GM23248 (cell line): ENCODE measurements at places on chromosomes 5 and 9. TPM values are rescaled to one million over a fixed set of nuclear protein-coding genes. Genes with fewer than 3 reads are reported as not detected.

BARHL1 gene
- not detected in 2 replicates for total RNA-seq

PDE6A gene
- total RNA-seq, result not detected in 2 replicates

RANBP3L gene
- total RNA-seq, result not detected in 2 replicates

PCDHGA12 gene
- total RNA-seq, result 8.6 and 10.9 TPM in 2 replicates

FYB1 gene
- under 0.01 TPM in 1 of 2 replicates, not detected in the other for total RNA-seq

DMGDH gene
- 0.38 and 1.6 TPM in 2 replicates for total RNA-seq

ANKRD55 gene
- total RNA-seq, result not detected in 2 replicates

GRXCR2 gene
- total RNA-seq, result not detected in 2 replicates

ACTBL2 gene
- 0.11 and 0.76 TPM in 2 replicates for total RNA-seq

TRIM52 gene
- total RNA-seq, result 6.6 and 7.8 TPM in 2 replicates

STARD4 gene
- 40.1 and 45.3 TPM in 2 replicates for total RNA-seq

IFNA5 gene
- not detected in 2 replicates for total RNA-seq

RASEF gene
- 0.11 TPM in 1 of 2 replicates, not detected in the other for total RNA-seq

S100Z gene
- not detected in 2 replicates for total RNA-seq

SLC22A4 gene
- 26.0 and 26.3 TPM in 2 replicates for total RNA-seq

- peak overlapping the region; percentile 73 for H3K27ac ChIP-seq
- H3K27me3 ChIP-seq, result no peaks in the 10 kb centered on the region
- peak; percentile 76 for DNase-seq
Observed at GRCh38 chr9:16825971-16826625, 44.4 kb downstream of the BNC2 start.

GRCh38 chr9:130138171-130138653 lies 34.0 kb upstream of the NCS1 start:
- no peaks in the 10 kb centered on the region for H3K27me3 ChIP-seq
- peak; percentile 97 for DNase-seq
- peaks cover 24% of the 10 kb centered on the region for H3K4me1 ChIP-seq
- no peaks in the 10 kb centered on the region for H3K36me3 ChIP-seq

- H3K36me3 ChIP-seq, result no peaks in the 10 kb centered on the region
- no peaks in the 10 kb centered on the region for H3K4me1 ChIP-seq
- no peaks in the 10 kb centered on the region for H3K27me3 ChIP-seq
- peak; percentile 46 for DNase-seq
- no peak overlapping the region for H3K27ac ChIP-seq
- no peak overlapping the region for H3K4me3 ChIP-seq
Observed at GRCh38 chr5:111563031-111563822, 50.9 kb upstream of the STARD4 start.

DNA sequence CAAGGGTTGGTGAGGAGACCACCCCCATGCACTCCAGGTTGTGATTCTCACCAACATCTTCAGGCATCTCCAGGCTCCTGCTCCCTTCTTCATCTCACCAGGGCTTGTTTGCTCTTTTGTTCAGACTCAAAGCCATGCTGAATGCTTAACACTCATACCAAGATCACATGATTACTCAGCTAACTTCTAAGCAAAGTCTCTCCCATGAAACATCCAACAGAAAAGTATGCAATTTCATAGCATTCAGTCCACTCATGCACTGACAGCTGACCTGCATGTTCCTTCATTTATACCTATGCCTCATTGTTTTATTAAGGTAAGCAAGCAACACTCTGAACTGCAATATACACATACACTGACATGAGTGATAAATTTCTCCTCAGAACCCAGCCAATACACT lies 69.0 kb downstream of the SHC3 start:
- no peak overlapping the region for H3K4me3 ChIP-seq
- H3K27ac ChIP-seq, result no peak overlapping the region
- no peaks in the 10 kb centered on the region for H3K36me3 ChIP-seq
- no peaks in the 10 kb centered on the region for H3K27me3 ChIP-seq
- no peak for DNase-seq

DNA sequence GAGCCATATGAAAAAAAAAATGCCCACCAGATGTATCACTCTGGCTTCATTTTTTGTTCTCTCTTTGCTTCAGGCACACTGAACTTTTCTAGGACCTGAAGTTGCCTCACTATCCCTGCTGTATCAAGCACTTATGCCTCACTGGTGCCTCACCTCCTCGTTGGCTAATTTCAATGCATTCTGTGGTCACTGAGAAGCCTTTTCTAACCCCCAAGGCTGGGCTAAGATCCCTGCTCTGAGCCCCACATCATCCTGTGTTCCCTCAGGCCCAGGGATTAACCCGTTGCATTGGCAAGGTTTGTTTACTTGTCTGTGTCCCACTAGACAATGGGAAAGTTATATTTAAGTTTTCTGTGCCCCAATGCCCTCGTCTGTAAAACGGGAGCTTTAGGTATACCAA lies 362.7 kb downstream of the OSTF1 start:
- no peaks in the 10 kb centered on the region for H3K4me1 ChIP-seq
- no peaks in the 10 kb centered on the region for H3K36me3 ChIP-seq
- no peak overlapping the region for H3K4me3 ChIP-seq
- DNase-seq, result peak; percentile 2
- no peak overlapping the region for H3K27ac ChIP-seq
- no peaks in the 10 kb centered on the region for H3K27me3 ChIP-seq

DNA sequence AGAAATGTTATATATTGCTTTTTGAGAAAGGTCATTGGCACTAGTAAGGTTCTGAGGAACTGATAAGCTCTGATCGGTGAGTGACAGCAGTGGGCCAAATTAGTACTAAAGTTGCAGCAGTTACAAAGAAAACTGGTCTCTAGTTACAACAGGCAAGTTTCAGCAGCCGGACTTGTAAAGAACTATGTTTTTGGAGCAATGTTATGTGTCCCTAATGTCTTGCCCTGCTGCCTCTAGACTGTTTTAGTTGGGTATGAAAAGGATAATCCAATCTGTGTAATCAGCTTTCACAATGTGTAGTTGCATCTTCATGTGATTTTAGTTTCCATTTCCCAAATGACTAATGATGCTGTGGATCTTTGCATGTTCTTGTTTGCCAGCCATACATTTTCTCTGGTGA lies 113.5 kb downstream of the CAMK4 start:
- H3K27me3 ChIP-seq, result no peaks in the 10 kb centered on the region
- no peaks in the 10 kb centered on the region for H3K36me3 ChIP-seq
- H3K27ac ChIP-seq, result no peak overlapping the region
- DNase-seq, result peak; percentile 9
- no peak overlapping the region for H3K4me3 ChIP-seq

DNA sequence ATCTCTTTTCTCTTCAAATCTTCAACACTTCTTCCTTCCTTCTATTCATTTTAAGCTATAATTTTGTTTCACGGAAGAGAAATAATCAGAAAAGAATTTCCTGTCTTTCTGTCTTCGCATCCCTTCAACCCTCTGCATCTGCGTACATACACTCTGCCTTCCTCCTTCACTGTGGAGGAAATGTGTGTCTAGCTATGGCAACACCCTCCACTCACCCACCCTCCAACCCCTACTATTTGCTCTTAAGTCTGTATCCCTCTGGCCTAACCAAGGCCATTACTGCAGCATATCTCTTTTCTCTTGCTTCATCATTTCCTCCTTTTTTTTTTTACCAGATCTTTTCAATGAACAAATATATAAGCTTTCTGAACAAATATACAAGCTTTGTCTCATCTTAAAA lies 105.7 kb upstream of the NUDT12 start:
- no peaks in the 10 kb centered on the region for H3K36me3 ChIP-seq
- H3K4me3 ChIP-seq, result no peak overlapping the region
- H3K4me1 ChIP-seq, result no peaks in the 10 kb centered on the region
- DNase-seq, result no peak
- H3K27me3 ChIP-seq, result no peaks in the 10 kb centered on the region

DNA sequence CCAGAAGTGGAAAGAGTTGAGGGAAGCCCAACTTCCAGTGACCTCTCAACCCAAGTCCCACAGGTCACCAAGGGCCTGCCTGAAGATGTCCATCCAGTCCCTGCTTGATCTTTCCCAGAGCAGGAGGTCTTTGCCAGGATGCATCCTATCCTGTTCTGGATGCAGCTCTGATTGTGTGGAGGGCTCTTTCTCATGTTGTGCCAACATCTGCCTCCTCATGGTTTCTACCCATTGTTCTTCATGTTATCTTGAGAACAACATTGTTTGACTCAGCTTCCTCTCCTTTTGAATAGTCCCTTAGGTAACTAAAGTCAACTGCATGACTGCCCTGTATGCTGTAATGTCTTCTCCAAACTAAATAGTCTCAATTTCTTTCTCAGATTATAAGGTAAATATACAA lies 169.3 kb downstream of the CCDC192 start:
- no peak overlapping the region for H3K27ac ChIP-seq
- no peak for DNase-seq
- H3K4me3 ChIP-seq, result no peak overlapping the region
- H3K4me1 ChIP-seq, result peaks cover 11% of the 10 kb centered on the region
- H3K27me3 ChIP-seq, result no peaks in the 10 kb centered on the region

DNA sequence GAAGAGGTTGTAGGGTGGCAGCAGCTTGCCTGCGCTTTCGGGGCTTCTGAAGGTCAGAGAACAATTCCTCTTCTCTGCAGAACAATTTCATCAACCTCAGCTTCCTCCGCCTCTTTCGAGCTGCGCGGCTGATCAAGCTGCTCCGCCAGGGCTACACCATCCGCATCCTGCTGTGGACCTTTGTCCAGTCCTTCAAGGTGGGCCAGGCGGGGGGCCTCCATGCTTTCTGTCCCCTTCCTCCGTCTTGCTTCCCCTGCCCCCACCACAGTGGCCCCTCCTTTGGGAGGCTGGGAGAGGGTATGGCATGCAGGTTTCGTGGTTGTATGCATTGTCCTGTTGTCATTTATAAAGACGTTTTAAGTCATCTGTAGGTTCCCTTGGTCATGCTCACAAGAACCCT lies 195.8 kb downstream of the CACNA1B start:
- H3K4me1 ChIP-seq, result no peaks in the 10 kb centered on the region
- H3K36me3 ChIP-seq, result no peaks in the 10 kb centered on the region
- no peak for DNase-seq
- no peaks in the 10 kb centered on the region for H3K27me3 ChIP-seq
- H3K4me3 ChIP-seq, result no peak overlapping the region
- no peak overlapping the region for H3K27ac ChIP-seq

DNA sequence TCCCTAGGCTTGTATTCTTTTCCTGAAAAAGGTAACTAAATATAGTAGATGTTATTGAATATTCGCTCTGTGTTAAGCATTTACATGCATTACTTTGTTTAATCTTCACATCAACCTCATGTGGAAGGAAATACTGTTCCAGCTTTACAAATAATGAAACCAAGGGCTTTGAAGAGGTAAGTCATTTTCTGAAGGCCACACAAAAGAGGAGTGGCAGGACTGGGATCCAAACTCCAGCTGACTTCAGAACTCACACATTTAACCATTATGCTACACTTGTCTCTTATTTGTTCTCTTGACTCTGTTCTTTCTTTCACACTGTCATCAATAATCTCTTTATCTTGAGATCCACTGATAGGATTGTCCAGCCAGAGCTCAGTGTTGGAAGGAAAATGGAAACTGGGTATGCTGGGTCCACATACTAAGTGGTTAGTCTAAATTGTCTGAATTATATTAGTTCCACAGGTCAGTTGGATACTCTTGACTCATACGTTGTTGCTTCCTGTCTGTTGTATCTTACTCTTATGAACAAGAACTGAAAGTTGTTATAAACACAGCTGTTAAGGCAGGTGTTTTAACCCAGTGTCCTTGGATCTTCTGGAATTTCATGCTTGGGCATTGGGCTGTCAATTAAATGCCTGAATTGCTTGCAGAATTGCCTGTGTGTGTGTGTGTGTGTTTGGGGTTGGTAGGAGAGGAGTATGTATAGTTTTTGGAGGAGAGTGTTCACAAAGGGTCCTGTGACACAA lies 65.6 kb downstream of the TLE4 start:
- H3K27ac ChIP-seq, result no peak overlapping the region
- peaks cover 3% of the 10 kb centered on the region; the same call in 1 of the 2 replicates for H3K36me3 ChIP-seq
- H3K4me3 ChIP-seq, result no peak overlapping the region
- H3K27me3 ChIP-seq, result no peaks in the 10 kb centered on the region

GRCh38 chr5:123511290-123511647 lies 708 bp upstream of the CSNK1G3 start:
- H3K36me3 ChIP-seq, result no peaks in the 10 kb centered on the region
- H3K27ac ChIP-seq, result peak overlapping the region; percentile 92
- H3K4me1 ChIP-seq, result peaks cover 40% of the 10 kb centered on the region
- peak; percentile 69 for DNase-seq
- peak overlapping the region; percentile 86 for H3K4me3 ChIP-seq

GRCh38 chr5:52854949-52855348 lies 67.2 kb downstream of the ITGA1 start:
- H3K27ac ChIP-seq, result no peak overlapping the region
- no peak overlapping the region for H3K4me3 ChIP-seq
- no peaks in the 10 kb centered on the region for H3K27me3 ChIP-seq

- H3K4me3 ChIP-seq, result no peak overlapping the region
Observed at GRCh38 chr9:95573463-95573862, 56.7 kb upstream of the PTCH1 start.

- no peak overlapping the region for H3K4me3 ChIP-seq
- DNase-seq, result no peak
- H3K4me1 ChIP-seq, result peaks cover 87% of the 10 kb centered on the region
- H3K27ac ChIP-seq, result peak overlapping the region; percentile 89; the same call in 1 of the 2 replicates
- H3K27me3 ChIP-seq, result no peaks in the 10 kb centered on the region
Observed at GRCh38 chr9:21687351-21687750, 115.1 kb upstream of the MTAP start.

DNA sequence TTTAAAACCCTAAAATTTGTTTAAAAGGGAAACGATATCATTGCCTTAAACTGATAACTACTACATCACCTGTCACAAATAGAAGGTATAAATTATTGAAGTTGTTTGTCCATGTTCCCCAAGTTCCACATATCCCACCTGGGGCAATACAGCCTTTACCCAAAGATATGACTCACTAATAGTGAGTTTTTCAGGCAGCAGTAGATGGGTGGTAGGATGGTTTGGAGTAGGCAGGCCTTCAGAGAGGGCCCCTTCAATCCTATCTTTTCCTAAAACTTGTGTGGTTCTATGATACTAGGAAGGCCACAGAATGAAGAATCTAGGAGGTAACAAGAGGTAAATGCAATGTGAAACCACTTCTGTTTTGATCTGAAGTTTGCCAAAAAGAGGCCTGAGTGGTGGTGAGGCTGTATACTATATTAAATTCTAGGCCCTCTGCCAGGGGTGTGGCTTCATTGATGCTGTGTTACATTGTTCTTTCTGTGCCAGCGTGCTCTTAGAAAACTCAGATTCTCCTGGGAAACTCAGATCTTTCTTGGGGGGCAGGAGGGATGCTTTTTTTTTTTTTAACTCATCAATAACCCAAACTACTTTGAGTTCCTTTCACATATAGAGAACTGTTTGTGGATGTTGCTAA lies 7.2 kb downstream of the CYSTM1 start:
- H3K27me3 ChIP-seq, result no peaks in the 10 kb centered on the region
- peaks cover 29% of the 10 kb centered on the region for H3K4me1 ChIP-seq
- H3K27ac ChIP-seq, result peak overlapping the region; percentile 76
- H3K4me3 ChIP-seq, result peak overlapping the region; percentile 23
- H3K36me3 ChIP-seq, result no peaks in the 10 kb centered on the region

DNA sequence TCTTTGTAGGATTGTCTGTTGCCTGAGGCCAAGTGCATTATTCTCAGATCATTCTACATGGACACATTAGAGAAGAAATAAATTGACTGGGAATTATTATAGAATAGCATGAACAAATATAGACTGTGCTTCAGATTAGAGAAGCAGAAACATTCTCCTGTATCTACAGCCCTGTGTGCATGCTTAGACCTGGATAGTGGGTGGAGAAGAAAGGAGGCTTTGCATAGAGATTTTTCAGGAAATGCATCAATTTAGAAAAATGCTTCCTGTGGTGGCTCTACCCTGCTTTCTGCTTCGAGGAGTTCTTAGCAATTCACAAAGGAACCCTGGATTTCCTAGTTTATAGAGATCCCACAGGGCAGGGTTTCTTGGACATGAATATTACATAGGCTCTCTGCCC lies 66.7 kb downstream of the IRX1 start:
- no peaks in the 10 kb centered on the region for H3K36me3 ChIP-seq
- H3K27me3 ChIP-seq, result no peaks in the 10 kb centered on the region
- H3K4me1 ChIP-seq, result no peaks in the 10 kb centered on the region
- peak overlapping the region; percentile 58 for H3K4me3 ChIP-seq

GRCh38 chr9:105127863-105128220 lies 116.6 kb upstream of the SLC44A1 start:
- peaks cover 36% of the 10 kb centered on the region for H3K4me1 ChIP-seq
- H3K27me3 ChIP-seq, result no peaks in the 10 kb centered on the region
- peak overlapping the region; percentile 60 for H3K27ac ChIP-seq
- no peak overlapping the region for H3K4me3 ChIP-seq
